ENCODE measurements at places on chromosomes 6 and 20.

- DNase-seq: no peak
Observed at GRCh38 chr6:16684195-16684689, 77.0 kb downstream of the ATXN1 start.

GRCh38 chr6:26222571-26222970 is 135.3 kb downstream of the HFE start:
- DNase-seq: no peak

- peak; percentile 19 for DNase-seq
Observed at GRCh38 chr6:35048631-35049083, 92.5 kb downstream of the TCP11 start.

- DNase-seq: no peak
Observed at GRCh38 chr6:45772051-45772450, 243.6 kb downstream of the CLIC5 start.

DNA sequence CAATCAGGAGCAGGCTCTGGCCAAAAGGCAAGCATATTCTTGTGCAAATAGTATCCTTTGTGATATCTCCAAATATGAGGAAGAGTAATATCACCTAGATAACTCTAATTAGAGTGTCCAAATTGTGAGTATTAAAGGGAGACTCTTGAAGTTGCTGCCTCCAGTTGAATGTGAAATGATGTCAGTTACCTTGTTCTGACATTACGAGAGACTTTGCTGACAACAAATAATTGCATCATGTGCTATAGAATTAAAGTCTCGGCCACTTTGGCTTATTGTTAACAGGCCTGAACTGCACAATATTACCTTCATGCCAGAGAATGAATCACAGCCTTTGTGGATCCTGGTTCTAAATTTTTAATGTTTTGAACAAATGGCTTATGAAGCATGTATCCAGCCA is 106.5 kb downstream of the AIG1 start:
- DNase-seq: no peak

- DNase-seq: no peak
Observed at GRCh38 chr6:39853604-39854003, 61.4 kb downstream of the DAAM2 start.

GRCh38 chr6:79694623-79695343 is 63.7 kb downstream of the SH3BGRL2 start:
- DNase-seq: no peak

DNA sequence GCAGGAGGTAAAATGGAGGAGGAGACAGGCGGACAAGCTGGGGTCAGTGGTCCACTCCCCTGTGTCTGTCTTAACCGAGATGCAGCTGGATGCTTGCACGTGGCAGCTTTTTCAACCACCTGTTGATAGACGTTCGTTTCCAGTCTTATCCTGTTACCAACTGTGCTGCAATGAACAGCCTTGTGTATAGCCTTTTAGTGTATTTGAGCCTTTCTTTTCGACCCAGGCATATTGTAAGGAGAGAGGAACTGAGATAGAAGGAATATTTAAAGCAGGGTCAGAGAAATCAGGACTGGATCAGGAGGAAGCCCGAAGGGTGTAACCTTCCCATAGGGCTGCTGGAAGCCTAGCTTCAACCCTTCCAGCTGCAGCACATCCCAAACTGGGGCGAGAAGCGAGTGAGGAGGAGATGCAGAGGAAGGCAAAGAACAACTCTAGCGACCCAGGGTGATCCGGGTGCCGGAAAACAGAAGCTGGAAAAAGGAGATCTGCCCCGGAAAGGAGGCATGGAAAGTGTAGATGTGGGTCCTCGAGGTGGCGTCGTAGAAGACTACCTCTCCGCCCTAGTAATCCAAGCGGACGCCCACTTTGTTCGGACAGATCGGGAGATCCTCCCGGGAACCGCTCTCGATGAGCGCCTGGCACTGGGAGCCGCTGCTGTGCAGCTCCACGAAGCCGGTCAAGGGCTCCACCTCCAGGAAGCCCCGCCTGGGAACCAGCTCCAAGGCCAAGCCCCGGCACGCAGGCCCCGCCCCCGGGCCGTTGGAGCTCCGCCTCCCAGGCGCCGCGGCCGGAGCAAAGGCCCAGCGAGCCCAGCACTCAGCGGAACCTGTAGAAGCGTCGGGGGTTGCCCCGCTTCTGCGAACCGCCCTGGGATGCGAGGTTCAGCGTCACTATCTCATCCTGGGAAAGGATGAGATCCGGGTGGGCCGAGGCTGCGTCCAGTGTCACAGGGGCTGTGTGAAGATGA is 11.2 kb downstream of the TRIM31 start:
- peak; percentile 86 for DNase-seq

DNA sequence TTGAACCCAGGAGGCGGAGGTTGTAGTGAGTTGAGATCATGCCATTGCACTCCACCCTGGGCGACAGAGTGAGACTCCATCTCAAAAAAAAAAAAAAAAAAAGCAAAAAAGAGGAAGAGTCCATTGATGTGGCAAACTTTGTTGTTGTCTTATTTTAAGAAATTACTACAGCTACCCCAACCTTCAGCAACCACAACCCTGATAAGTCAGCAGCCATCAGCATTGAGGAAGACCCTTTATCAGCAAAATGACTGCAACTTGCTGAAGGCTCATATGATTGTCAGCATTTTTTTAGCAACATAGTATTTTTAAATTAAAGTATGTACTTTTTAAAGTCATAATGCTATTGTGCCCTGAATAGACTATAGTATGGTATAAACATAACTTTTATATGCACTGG is 48.8 kb downstream of the ZFP64 start:
- DNase-seq: no peak

- DNase-seq: no peak
Observed at GRCh38 chr20:31568773-31569162, 36.3 kb upstream of the ID1 start.

- no peak for DNase-seq
Observed at GRCh38 chr6:117932676-117933075, 25.6 kb downstream of the SLC35F1 start.

GRCh38 chr6:340991-341827 is 48.9 kb downstream of the DUSP22 start:
- DNase-seq: no peak

DNA sequence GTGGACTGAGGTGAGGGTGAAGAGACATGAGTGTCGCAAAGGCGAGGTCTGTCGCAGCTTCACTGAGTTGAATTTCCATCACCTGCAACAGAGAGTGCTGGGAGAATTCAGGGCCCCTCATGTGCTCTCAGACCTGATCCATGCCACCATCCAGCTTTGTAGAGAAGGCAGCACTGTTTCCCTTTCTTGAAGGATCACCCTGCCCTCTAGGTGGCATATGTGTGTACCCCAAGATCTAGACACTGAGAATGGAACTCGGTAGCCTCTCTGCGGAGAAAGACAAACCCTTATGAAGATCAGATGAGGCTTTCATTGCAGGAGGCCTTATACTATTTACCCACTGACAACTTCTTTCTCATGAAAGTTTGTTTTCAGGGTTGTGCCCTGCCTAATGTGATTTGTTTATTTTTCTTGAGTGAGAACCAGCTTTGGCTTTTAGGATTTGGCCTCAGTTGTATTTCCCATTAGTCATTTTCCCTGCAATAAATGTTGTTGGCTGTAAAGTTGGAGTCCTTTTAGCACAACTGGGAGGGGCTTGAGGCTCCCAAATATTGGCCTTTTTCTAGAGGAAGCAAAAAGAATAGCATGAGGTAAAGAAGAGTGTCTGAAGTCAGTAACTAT is 811.3 kb downstream of the DHX35 start:
- DNase-seq: no peak

- DNase-seq: no peak
Observed at GRCh38 chr6:100240798-100241197, 223.9 kb downstream of the SIM1 start.

GRCh38 chr6:136736281-136736960 is 55.9 kb downstream of the MAP3K5 start:
- DNase-seq: no peak

DNA sequence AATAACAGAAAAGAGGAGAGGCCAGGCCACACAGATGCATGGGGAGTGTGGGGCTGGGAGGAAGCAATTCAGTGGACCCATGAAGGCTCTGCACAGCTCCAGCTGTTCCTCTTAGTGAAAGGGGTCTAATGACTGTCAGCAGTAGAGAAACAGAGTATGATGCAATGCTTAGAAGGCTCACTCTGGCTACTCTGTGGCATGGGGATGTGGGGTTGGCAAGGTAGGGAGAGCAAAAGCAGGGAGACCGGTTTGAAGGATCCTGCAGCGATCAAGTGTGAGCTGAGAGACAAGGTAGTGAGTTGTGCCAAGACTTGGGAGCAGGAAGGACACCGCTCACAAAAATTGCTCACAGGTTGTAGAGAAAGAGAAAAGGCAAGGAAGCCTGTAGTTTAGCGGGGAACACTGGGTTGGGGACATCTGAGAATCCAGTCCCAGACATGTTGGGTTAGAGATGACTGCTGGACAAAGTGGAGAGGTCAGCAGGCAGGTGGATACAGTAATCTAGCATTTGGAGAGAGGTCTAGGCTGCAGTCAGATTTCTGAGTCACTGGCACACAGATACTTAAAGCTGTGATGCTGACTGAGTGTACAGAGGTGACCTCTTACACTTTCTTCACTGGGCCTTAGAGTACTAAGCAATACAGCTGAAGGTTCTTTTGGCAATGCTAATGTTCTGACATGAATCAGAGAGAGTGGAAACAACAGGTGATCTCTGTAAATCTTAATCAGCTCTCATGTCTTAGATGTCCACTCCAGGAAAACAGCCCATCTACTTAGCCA is 27.1 kb downstream of the NAPB start:
- DNase-seq: no peak

DNA sequence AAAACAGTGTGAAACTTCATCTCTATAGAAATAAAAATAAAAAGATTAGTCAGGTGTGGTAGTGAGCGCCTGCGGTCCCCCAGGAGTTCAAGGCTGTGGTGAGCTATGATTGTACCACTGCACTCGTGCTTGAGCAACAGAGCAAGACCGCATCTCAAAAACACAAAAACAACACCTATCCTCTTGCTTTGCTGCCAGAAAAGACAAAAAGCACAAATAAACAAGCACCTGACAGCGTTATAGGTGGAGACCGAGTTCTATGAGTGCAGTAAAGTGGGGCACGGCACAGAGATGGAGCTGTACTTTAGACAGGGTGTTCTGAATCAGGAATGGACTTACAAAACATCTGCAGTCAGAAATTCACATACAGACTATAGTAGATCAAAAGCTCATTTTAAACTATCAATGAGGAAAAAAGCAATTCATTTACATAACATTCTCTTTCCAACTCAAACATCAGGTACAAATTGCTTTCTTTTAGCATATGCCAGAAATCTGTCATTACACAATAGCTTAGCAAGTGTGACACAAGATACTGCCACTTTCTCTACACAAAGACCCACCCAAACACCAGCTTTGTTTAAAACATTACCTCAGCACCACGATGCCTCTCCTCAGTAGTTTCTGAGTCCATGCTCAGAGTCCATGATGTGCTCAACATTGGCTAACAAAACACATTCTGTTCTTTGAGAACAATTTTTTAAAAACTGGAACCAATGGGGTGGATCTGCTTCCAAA is 10.1 kb downstream of the EZR start:
- no peak for DNase-seq

DNA sequence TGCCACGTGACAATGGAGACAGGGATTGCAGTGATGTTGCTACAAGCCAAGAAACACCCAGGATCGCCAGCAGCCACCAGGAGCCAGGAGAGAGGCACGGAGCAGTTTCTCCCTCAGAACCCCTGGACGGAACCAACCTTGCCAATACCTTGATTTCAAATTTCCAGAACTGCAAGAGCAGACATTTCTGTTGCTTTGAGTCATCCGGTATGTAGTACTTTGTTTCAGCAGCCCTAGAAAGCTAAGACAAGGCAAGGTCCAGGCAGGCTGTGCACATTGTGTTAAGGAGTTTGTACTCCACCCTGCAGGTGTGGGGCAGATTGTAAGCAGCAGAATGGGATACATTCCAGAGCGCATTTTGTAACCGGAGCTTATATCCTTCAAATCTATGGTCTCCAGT is 48.3 kb downstream of the TRERF1 start:
- no peak for DNase-seq

DNA sequence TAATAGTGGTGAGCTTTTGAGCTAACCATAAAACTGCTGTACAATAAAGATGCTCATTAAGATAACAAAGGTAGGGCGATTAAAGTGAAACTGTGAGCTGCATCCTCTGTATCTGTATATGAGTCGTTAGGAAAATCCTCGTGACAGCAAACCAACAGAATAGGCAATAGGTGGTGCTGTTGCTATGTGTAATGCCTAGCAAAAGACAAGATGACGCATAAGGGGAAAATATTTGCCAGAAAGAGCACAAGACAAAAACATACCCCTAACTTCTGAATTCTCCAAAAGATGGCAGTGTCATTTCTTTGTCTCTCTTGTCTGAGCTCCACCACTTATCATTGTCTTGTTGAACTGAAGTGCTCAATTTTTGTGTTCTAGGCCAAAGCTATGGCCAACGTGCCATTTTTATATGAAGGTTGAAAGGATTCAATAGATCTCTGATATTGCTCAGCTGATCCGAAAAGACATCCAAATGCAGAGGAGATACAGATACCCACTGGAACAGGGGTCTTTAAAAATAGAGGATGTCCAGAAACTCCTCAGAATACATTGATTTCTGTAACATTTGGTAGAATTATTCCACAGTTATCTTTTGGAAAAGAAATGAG is 56.3 kb upstream of the ANKEF1 start:
- DNase-seq: peak; percentile 16

- DNase-seq: no peak
Observed at GRCh38 chr20:46857061-46857831, 37.4 kb upstream of the EYA2 start.

DNA sequence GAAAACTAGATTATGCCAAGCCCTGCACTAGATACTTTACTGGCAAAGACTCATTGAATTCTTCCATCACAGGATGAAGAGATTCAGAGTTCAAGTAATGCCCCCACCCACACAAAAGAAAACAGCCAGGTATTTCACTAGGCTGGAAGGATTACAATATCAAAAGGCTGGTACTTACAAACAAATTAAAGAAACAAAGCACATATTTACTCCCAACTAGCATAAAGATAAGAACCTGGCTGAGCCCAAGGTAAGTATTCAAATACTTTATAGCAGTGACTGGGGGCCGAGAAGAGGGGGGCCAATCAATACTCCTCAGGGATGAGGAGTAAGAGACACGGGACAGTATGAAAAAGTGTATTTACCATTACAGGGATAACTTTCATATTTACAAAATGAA is 3.7 kb downstream of the ACOT8 start:
- no peak for DNase-seq

DNA sequence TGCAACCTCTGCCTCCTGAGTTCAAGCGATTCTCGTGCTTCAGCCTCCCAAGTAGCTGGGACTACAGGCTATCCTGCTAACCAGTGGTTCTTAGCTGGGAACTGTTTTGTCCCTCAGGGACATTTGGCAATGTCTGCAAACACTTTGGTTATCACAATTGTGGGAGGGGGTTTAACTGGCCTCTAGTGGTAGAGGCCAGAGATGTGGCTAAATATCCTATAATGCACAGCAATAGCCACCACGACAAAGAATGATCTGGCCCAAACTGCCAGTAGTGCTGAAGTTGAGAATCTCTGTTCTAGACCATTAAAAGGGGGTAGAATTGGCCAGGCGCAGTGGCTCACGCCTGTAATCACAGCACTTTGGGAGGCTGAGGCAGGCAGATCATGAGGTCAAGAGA is 28.8 kb downstream of the AKIRIN2 start:
- DNase-seq: no peak

- DNase-seq: no peak
Observed at GRCh38 chr6:117653949-117654348, 21.3 kb upstream of the NUS1 start.

Data from stimulated activated CD4-positive, alpha-beta T cell treated with anti-CD3 and anti-CD28 coated beads, Interleukin-15, amount 100 ng/mL, for 24 hours (primary cell).